ENCODE measurements at places on chromosomes 2 and 18. TPM values are rescaled to one million over a fixed set of nuclear protein-coding genes. Genes with fewer than 3 reads are reported as not detected.

DNA sequence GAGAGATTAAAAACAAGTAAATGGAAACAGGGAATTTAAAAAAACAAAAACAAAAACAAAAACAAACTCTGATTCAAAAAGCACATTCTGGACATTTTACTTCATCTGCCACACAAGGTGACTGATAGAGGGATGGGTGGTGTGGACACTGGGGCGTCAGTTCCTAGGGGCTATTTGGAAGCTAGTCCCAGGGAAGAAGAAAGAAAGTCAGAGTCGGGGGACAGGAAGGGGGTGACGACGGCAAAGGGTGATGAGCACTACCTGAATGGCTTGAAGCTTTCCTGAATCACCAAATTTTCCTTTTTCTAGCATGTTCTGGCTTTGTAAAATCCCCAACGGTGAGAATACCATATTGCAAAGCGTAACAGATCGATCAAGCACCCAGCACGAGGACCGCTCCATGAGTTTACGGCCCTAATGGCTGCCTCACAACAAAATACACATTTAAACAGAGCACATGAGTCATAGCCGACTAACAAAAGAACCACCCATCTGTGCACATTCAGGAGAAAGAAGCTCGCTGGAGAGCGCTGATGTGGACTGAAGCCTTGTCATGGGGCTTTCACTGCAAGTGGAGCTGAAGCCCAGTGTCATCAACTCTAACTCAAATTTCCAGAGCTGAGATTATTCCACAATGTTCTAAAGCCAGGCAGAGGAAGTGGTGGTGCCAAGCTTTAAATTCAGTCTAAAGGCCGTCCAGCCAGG is 178.9 kb downstream of the LNPK start:
- DNase-seq: no peak

DNA sequence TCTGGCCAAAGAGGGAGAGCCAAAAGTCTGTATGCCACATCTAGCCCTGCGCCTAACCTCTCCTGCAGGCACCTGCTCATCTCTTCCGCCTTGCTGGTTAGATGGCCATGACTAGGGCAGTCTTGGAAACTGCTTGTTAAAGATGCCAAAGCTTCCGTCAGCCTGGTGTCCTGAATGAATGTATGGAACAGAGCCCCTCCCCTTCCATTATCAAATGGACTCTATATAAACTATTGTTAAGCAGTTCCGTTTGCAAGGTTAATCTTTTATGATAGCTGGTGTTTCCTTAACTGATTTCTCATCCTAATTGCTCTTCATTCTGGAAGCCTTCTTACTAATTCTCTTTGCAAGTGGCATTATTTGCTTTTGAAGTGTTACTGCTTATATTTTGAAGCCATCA is 87.1 kb downstream of the ATP9B start:
- no peak for DNase-seq

- DNase-seq: no peak
These were observed 657.1 kb upstream of the SOX11 start for GRCh38 chr2:5035057-5035488.

EPB41L3 gene
- 20.1 TPM for total RNA-seq

VIT gene
- 0.46 TPM for total RNA-seq

DNA sequence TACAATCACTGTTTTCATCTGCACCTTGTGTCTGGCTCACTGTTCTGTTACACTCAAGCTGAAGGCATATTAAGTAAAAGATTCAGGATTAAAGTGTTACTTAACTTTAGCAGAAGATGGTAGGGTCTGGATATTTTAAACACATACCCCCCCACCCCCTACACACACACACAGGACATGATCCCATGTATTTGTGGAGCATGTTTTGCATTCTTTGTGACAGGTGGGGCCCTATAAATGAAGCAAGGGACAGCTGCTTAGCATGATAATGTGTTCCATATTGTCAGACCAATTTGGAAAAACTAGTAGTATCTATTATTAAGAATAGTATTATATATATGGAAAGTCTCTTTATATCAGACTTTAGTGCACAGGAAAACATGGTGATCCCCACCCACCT is 335.2 kb upstream of the TNP1 start:
- DNase-seq: no peak

- DNase-seq: no peak
These were observed 50.6 kb downstream of the BMPR2 start for GRCh38 chr2:202426751-202427150.

- DNase-seq: no peak
These were observed 200.0 kb upstream of the SIX3 start for GRCh38 chr2:44741507-44741906.

- no peak for DNase-seq
These were observed 57.4 kb downstream of the RHBDD1 start for GRCh38 chr2:226893216-226893615.

WDFY1 gene
- 63.7 TPM for total RNA-seq

GRCh38 chr18:47995654-47996053 is 65.2 kb upstream of the SMAD2 start:
- no peak for DNase-seq

- DNase-seq: peak; percentile 28
These were observed 18.6 kb downstream of the DDX18 start for GRCh38 chr2:117832905-117833613.

- DNase-seq: no peak
These were observed 419 bp upstream of the GPR55 start for GRCh38 chr2:230925443-230925878.

TLX2 gene
- total RNA-seq: 0.26 TPM

OBSL1 gene
- total RNA-seq: 221 TPM

ATP6V1B1 gene
- total RNA-seq: not detected

GRCh38 chr2:109355192-109355843 is 226.3 kb downstream of the SH3RF3 start:
- DNase-seq: no peak

DNA sequence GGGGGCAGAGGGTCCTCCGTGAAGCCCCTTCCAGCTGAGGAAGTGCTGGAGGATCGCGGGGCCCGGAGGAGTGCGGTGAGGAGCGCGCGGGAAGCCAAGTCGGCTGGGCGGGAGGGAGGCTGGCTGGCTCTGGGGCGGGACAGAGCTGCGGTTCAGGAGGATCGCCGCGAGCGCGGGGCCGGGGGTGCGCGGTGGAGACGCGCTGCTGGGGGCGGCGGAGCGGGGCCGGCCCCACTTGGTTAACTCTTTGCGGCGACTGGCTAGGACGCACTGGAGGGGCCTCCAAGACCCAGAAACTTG is 464 bp downstream of the CYBRD1 start:
- DNase-seq: peak; percentile 59

DNA sequence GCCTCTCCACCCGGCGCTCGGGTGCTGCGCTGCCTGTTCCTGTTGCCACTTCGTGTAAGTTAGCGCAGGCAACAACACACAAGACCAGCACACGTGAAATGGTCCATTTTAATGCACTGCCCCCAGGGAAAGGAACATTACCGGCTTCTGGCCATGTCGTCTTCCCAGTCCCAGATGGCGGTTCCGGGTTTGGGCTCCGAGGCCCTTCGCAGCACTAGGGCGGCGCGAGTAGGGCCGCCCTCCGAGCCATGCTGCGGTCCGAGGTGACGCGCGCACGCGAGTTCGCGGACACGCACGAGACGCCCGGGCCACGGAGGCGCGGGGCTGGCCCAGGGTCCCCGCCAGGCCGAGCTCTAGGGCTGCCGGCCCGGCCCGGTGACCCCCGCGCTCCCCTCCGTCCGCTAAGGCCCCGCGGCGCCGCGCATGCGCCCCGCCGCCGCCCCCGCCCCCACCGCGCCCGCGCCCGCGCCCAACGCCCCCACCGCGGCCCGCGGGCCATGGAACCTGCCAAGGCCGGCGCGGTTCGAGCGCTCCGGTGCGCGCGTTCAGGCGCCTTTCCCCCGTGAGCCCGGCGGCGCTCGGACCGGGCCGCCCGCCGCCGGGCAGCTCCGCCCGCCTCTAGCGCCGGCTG is 367 bp upstream of the ZNF236 start:
- DNase-seq: peak; percentile 31

VRK2 gene
- total RNA-seq: 20.1 TPM

DNA sequence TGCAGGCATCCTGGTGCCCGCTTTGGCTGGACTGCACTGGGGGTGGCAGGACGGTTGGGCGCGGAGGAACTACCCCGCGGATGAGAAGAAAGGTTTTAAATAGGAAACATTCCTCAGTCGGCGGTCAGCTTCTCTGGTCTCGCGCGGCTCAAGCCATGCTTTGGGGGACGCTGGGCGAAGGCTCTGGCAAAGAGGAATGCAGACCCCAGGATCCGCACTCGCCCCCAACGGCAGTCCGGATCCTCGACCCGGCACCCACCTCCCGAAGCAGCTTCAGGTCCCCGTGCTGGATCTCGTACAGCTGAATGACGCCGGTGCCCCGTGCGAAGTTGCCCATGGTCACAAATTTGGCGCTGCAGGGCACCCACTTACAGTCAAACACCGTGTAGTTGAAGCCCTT is 686 bp upstream of the PNO1 start:
- peak; percentile 57 for DNase-seq

- DNase-seq: no peak
These were observed 30.4 kb downstream of the RBMS1 start for GRCh38 chr2:160463245-160463644.

- DNase-seq: no peak
These were observed 62.4 kb downstream of the SATB2 start for GRCh38 chr2:199395311-199395710.

Data from WTC11 (cell line).